ENCODE measurements at places on chromosomes 5 and 9.

- DNase-seq, result no peak
Measured at GRCh38 chr5:126651013-126651577, 50.3 kb downstream of the PHAX start.

GRCh38 chr9:127184641-127185040 is 62.2 kb upstream of the ANGPTL2 start:
- DNase-seq, result no peak

DNA sequence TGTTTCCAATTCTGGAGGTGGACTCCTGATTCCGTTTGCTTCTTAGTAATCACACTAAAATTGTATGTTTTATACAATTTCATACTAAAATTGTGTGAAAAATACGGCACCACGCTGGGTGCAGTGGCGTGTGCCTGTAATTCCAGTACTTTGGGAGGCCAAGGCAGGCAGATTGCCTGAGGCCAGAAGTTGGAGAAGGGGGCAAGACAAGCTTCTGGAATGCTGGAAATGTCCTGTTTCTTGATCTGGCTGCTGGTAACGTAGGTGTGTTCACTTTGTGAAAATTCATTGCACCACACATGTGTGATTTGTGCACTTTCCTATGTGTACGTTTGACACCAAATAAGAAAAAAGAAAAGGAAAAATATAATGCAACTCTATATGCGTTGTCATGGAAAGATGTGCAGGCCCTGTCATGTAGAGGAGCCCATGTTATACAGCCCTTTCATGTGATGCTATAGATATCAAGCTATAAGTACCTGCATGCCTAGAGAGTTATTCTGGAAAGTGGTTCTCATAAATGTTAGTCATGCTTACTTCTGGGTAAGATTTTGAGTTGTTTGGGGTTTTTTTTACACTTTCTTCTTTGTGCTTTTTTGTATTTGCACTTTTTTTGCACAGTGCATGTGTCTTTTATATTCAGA is 119.9 kb downstream of the TMEM174 start:
- no peak for DNase-seq

DNA sequence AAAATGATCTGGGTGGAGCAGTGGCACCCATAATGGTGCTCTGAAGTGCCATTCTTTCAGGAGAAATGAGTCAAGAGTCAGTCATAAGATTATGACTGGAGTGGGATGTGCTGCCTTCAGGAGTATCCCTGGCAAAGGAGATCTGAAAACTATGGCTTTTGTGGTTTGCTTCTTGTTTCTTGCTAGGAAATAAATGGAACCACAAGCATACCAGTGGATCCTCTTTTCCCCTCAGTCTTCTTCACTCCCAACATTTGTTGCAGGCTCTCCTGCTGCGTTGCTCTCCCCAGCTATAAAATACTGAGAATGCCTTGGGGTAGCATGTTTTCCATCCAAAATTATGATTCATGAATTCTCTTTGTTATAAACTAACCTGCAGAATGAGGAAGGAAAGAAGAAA is 199.1 kb downstream of the NNT start:
- no peak for DNase-seq

DNA sequence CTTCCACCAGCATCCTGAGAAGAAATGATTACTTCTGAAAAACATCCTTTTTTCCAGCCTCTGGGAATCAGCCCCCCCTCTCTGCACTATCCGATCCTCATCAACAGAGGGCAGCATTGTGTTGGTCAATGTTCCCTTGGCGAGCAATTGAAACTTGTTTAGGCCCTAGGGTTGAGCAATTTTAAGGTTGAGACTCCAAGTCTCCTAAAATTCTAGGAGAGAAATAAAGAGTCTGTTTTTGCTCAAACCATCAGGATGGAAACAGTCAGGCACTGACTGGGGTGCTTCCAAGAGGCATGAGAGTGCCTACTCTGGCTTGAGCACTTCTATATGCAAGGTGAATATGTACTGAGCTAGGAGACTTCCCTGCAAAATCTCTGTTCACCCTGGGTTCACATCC is 12.4 kb upstream of the CYFIP2 start:
- DNase-seq, result no peak

GRCh38 chr9:99058964-99059921 is 45.7 kb upstream of the TGFBR1 start:
- DNase-seq, result no peak

DNA sequence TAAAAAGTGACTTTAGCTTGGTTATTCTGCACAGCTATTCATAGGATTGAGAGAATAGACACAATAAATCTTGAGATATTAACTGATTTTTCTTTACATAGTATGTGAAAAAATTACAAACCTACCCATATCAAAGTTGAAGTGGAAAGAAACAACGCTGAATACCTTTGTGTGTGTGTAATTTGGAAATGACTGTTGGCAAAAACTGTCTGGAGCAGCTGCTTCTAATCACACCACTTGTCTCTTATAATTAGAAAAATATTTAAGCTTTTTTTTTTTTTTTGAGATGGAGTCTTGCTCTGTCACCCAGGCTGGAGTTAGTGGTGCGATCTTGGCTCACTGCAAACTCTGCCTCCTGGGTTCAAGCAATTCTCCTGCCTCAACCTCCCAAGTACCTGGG is 110.8 kb upstream of the POC5 start:
- no peak for DNase-seq

GRCh38 chr9:109452761-109453160 is 45.3 kb downstream of the PTPN3 start:
- no peak for DNase-seq

GRCh38 chr9:18629136-18629535 is 155.2 kb downstream of the ADAMTSL1 start:
- no peak for DNase-seq

GRCh38 chr9:1538301-1538700 is 476.8 kb upstream of the SMARCA2 start:
- DNase-seq, result no peak

- DNase-seq, result no peak
Measured at GRCh38 chr9:134560206-134560605, 81.4 kb upstream of the COL5A1 start.

- peak; percentile 65 for DNase-seq
Measured at GRCh38 chr9:94681508-94681907, 42.2 kb upstream of the FBP1 start.

DNA sequence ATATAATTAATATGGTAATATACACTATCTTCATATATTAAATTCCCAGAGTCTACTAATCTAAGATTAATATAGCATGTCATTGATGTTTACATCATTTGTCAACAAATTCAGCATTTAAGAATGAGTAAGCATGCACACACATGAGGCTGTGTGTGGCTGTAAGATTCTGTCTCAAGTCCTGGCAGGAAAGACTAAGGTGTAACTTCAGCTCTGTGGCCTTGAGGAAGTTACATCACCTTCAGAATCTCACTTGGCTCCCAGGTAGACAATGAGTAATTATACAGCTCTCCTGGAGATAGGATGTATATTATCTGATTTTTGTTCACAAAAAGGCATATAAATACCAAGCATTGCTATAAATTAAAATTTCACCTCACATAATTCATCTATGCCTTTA is 119.4 kb upstream of the IQGAP2 start:
- no peak for DNase-seq

DNA sequence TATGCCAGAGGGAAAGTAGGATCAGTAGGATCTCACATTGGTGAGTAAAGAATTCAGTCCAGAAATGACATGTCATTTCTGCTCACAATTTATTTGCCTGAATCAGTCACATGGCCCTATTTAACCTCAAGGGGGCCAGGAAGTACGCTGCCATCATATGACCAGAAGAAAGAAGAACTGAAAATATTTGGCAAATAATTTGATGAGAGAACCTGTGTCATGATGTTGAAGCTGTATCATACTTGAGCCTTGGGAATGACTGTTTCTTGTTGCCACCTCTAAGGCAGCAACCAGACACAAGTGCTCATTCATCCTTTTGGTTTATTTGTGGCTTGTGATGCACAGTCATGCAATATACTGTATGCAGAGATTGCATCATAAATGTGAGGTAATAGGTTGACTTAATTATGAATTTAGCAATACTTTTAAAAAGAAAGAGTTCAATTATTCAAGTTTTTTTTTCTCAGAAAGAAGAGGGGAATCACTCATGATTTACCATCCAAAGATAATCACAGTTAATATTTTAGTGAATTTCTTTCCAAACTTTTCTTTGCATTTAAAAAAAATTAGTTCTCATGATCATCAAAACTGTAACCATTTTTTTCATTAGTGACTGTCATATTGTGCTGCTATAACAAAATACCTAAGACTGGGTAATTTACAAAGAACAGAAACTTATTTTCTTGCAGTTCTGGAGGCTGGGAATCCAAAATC is 8.2 kb upstream of the ZFYVE16 start:
- no peak for DNase-seq

- no peak for DNase-seq
Measured at GRCh38 chr5:116763987-116764866, 189.6 kb upstream of the SEMA6A start.

DNA sequence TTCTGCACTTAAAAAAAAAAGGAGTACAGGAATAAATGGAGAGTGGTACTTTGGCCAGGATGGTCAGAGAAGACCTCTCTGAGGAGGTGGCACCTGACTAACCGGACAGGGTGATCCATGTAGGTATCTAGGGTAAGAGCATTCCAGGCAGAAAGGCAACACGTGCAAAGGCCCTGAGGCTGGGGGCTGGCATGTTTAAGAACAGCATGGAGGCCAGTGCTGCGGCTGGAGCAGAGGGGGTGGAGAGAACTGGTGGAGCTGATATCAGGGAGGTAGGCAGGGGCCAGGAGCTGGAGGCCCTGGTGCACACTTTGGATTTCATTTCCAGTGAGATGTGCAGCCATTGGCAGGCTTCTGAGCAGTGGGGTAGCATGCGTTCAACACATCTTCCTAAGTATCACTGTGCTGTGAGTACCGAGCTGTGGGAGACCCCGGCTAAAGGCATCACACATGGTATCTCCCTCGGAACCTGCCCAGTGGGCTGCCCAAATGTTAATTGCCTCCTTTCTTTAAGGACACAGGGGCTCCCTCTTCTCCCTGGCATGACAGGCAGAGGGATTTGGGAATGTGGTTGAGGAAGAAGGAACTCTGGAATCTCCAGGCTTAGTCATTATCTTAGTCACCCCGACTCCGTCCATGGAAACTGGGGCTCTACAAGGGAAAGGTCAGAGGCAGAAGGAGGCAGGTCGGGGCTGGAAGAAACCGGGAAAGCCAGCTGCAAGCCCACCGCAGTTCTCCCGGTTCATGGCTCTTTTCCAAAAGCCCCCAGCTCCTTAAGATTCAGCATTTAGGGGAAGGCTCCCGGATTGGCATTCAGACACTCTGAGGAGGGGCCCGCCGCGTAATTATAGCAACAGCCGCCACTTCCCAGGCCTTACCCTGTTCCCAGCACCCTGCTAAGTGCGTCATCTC is 18.6 kb downstream of the SLC6A7 start:
- DNase-seq, result no peak

- DNase-seq, result no peak
Measured at GRCh38 chr5:131977212-131977604, 31.7 kb upstream of the MEIKIN start.

- DNase-seq, result no peak
Measured at GRCh38 chr9:23725279-23725946, 100.6 kb downstream of the ELAVL2 start.

DNA sequence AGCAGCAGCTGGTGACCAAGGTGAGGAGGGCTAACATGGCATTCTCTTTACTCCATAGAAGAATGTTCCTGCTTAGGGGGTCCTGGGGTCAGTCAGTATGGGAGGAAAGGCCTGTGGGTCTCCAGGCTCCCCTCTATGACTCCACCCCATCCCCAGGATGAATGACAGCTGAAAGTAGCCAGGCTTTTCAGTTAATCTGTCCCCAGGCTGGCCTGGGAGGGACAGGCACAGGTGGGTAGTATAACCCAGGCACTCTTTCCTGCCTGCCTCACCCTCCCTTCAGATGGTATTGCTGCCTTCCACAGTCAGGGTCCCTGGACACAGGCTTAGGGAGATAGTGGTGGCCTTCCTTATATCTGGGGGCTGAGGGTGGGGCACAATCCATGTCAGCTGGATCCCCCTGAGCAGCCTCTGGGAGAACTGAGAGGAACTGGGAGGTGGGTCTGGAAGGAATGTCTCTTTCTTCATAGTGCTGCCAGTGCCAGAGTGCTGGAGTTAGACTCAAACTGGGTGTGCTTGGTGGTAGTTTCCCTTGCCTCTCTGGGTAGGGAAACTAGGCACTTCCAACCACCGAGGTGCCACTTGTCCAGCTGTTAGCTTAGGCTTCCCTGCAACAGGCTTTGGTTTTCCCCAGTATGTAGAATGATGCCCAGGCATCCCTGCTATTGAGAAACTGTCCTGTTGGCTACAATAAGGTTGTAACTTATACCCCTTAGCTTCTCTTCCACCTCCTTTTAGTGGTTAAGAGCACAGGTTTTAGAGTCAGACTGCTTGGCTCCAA is 27.8 kb downstream of the LARP1 start:
- no peak for DNase-seq

GRCh38 chr5:171418982-171419687 is at the start of gene FGF18:
Gene FGF18, plus strand, starts transcription at chr5:171419647. Its CDS starts 553 bp downstream, at chr5:171420200.
- peak; percentile 16 for DNase-seq

GRCh38 chr5:18465833-18466681 is 831.8 kb downstream of the TAF11L14 start:
- DNase-seq, result peak; percentile 0

DNA sequence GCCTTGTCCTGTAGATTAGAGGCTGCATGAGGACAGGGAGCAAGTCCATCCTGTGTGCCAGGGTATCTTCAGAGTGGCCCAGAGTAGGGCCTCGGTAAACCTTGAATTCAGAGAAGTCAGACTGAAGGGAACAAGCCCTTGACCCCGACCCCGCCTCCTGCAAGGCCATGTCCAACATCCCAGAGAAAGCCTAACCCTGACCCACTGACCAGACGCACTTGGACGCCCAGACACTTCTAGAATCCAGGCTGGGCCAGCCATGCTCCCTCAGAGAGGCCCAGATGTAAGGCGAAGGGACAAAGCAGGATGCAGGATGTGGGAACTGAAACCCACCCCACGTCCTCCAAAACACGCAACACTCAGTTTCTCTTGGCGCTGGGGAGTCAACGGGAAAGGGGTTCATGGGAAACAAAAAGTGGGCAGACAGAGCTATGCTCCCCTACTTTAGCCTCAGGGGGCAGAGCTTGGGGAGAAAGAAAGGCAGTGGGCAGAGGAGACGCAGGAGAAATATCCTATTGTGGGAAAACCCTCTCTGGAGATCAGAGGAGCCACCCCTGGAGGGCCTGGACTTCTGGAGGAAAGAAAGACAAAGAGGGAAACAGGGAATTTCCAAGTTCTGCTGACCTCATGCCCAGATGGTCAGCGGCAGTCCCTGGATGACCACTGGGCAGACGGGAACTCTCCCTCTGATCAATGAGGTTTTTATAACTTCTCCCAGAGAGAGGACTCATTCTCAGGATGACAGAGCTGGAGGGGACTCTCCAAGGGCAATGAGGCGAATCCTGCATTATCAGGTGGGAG is 13.0 kb downstream of the TNIP1 start:
- no peak for DNase-seq

DNA sequence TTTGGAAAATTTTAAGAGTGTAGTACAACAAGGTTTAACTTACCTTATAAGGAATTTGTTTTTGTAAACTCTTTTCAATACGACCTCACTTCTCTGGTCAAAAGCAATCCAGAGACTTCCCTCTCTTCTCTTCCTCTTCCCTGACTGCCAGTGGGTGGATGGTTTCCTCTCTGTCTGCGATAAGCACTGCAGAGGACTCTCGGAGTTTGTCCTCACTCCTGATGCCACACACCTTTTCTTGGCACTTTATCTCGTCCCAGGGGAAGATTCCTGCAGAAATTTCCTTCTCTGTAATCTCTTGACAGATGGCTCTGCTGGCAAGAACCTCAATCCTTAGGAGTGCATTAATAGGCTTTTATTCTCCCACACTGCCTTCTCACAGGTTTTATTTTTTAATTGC is 641.6 kb downstream of the NR2F1-AS1 start:
- DNase-seq, result no peak

Data from activated CD4-positive, alpha-beta T cell treated with anti-CD3 and anti-CD28 coated beads for 4 hours (primary cell).